ENCODE measurements at places on chromosomes 12 and 14.

DNA sequence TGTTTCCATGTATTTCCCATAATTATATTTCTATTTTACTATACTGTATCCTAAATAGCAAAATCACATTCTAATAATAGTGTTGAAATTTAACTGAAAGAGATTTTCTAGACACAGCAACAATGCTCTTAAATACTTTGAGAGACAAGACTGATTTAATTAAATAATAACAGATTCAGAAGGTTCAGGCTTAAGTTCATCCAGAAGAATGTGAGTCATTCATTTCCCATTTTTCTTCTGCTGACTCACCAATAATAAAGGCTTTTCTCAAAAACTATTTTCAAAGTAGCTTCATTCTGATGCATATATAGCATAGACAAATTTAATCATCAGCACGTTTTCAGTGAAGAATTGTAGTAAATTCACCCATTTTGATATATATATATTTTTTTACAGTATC is 481.4 kb downstream of the MDGA2 start:
- DNase-seq, result no peak

DNA sequence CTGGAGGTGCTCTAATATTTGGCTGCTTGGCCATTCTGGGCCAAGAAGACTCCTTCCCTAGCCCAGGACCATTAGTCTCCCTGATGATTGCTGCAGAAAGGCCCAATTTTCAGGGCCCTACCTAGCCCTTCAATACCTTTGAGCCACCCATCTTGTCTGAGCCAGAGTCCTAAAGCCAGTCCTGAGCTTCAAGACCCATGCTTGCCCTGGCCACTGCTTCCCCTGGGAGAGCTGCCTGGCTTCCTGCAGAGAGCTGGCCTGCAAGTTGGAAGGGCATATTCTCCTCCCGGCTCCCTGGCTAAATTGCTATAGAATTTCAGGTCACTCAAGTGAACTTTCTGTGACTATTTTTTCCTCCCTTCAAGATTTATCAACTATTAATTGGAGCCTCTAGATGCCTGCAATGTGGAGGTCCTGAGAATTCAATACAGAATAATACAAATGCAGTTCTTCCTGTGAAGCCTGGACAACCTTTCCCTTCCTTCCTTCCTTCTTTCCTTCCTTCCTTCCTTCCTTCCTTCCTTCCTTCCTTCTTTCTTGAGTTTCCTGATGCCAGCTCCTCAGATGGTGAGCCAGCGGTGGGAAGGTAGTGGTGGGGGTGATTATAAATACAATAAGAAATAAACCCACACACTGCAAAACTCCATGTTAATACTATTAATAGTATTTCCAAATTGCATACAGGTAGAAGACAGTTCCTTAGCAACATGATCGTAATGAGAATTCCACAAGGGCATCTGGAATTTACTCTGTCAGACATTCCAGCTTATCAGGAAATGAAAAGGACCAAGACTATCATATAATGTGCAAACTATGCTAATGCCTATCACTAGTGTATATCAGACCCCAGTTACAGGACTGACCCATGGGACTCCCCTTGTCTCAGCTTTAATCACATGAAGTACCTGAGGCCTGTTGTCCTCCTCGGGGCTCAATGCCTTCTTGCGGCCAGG is 108.1 kb downstream of the ZFP36L1 start:
- no peak for DNase-seq

- DNase-seq, result no peak
These were observed 183.3 kb downstream of the SSPN start for GRCh38 chr12:26378711-26379110.

DNA sequence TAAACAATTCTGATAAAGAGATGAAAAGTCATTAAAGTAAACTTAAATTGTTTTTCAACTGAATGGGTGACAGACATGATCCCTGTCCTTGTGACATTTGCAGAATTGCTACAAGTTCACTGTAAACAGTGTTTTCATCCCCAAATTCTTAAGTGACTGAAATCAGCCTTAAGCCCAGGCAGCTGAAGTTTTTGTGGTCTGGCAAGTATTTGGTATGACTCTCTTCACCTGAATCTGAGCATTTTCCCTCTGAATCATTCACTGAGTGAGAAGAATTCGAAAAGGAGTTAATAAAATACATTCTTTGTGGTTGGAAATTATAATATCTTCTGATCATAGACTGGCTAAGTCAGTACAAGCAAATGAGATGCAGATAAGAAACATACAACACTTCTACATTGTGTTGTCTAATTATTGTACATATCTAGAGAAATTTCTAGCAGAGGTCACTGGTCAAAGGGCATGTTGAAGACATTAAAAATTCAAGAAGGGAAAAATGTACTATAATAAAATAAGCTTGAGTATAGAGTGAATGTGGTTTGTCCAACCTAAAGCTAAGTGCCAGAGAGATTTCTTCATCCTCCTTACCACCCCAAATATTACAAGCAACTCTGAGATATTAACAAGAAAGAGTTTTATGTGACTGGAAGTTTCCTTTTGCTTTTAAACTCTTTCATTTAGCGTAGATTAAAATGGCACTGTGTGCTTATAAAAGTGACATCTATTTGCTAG is 177.8 kb upstream of the DIO2 start:
- DNase-seq, result no peak

DNA sequence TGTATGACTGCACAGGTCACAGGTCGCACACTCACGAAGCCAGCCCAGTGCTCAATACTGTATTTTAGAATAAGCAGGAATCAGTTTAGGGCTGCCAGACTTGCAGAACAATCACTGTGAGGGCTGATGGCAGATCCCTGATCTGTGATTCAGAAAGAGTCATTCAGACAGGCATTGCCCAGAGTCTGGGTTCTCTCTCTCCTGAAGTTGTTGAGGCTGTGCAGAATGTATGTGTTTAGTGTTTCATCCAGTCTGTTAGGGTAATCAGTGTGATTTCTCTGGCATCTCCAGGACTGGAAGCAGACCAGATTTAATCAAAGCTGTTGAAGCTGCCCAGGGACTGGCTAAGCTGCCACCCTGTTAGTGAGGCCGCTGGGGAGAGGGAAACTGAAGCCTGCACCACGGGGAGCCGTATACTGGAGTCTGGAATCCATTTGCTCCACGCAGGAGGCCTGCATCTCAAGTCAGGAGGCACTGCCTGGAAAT is 69.3 kb downstream of the ETV6 start:
- no peak for DNase-seq

DNA sequence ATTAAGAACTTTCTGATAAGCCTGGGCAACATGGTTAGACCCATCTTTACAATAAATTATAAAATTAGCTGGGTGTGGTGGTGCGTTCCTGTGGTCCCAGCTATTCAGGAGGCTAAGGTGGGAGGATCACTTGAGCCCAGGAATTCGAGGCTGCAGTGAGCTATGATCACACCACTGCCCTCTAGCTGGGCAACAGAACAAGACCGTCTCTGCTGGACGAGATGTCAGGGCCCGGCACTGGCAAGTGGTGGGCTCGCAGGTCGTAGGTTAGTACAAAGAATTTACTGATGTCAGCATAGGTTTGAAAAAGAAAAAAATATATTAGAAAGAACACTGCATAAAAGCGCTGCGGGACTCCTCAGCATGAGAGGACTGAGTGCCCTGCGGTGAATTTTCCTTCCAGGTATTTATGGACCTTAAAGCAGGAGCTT is 15.7 kb upstream of the VSIG10 start:
- DNase-seq, result no peak

DNA sequence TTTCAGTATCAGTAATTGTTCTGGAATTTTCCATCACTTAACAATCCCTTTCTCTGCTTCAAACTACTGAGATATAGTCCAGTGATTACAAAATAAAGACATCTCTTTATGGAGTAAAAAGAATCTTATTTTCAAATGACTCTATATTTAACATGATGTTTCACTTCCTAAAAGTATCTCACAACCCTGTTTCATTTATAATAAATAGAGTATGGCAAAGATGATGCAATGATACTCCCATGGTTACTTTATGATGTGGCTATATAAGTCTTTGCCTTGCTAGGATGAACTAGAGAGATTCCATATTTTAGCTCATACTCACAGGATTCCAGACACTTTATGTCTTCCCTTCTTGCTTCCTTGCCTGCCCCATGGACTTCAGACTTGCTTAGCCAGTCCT is 953.5 kb upstream of the MDGA2 start:
- no peak for DNase-seq

- no peak for DNase-seq
These were observed 294.3 kb downstream of the APAF1 start for GRCh38 chr12:98939350-98939749.

DNA sequence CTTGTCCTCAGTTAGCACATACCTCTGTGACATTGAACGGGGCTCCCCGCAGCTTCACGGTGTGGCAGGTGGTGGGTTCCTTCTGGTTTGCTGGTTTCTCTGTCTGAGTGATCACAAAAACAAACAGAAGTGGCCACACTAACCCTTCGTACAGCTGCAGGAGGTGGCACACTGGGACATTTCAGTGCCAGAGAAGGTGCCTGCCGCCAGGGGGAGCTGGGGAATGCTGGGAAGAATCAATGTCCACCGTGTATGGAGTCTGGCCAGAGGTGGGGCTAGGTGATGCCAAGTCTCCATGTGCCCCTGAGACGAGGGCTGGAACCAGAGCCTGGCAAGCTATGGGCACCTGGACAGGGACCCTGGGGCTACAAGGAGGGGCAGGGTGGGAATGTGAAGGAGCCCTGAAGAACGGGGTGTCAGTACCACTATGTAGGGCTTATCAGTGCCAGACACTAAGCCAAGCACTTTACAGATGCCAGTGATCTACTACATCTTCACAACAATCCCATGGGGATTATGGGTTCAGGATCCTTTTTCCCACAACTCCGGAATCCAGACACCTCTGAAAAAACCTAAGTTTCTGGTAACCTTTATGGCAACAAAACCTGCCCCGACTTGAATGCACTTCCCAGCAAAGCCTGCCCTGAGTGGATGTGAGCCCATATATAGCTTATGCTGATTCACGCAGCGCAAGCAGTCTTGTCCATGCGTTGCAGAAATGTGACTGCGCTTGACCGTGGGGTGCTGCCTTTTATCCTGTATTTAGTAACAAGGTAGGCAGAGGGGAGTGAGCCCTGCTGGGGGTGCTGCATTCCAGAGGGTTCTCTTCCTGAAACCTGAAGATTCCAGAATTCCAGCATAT is 10.8 kb downstream of the RBM19 start:
- DNase-seq, result no peak

GRCh38 chr12:131159660-131160059 is 206.0 kb downstream of the ADGRD1 start:
- DNase-seq, result no peak

DNA sequence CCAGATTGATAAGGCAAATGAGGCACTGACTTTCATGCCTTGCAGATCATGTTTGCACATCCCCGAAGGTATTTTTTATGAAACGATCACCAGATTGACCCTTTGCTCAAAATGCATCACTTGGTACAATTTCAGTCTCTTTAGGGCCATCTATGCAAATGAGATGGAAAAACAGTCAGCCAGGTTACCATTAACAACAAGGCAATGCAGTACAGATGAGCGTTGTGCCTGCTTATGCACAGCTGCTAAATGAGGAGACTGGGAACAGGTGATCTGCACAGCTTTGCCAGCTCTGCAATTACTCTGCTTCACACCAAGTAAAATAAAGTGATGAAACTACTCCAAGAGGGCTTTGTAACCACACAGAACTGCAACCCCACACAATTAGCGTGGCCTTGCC is 26.1 kb upstream of the PLEKHG7 start:
- DNase-seq, result no peak

GRCh38 chr12:117158096-117158495 is 32.2 kb downstream of the FBXO21 start:
- no peak for DNase-seq

GRCh38 chr14:74531006-74531405 is 37.4 kb downstream of the ISCA2 start:
- DNase-seq, result no peak

DNA sequence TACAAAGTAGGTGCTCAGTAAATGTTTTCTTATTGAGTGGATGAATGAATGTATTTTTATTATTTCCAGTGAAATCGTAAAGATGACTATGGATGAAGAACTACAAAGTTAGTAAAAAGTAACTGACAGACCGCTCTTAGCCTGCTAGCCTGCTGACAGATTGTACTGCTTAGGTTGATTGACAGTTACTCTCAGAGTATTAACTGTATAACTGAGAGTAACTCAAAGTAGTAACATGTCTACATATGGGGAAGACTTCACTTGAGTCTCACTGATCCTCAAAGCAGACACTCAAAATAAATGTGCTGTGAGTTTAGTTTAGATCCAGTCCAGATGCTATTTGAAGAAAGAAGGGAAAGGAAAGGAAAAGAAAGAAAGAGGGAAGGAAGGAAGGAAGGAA is 272.3 kb upstream of the AMIGO2 start:
- DNase-seq, result no peak

- DNase-seq, result no peak
These were observed 2.2 kb downstream of the DHRS1 start for GRCh38 chr14:24297190-24297964.

DNA sequence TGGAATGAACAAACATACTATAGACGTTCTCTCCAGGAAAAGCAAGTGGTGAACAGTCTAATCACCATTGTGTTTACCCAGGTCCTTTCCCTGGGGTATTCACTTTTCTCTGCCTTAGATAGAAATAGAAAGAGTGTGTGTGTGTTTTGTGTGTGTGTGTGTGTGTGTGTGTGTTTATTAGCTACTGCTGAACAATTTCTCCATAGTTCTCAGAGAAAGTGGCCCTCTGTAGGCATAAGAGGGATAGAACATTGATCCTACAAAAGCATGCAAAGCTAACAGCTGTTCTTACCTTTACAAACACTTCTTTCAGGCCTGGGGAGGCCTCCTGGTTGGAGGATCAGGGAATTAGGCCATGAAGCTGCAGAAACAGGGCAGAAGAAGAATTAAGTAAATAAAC is 665.7 kb upstream of the TBX3 start:
- DNase-seq, result no peak

GRCh38 chr14:33285902-33286700 is 347.4 kb downstream of the NPAS3 start:
- DNase-seq, result no peak

- no peak for DNase-seq
These were observed 632 bp downstream of the NYNRIN start for GRCh38 chr14:24399447-24399822.

Measured in osteocyte (in vitro differentiated cells).